H9 (cell line): ENCODE measurements at places on chromosomes 4 and X. TPM values are rescaled to one million over a fixed set of nuclear protein-coding genes. Genes with fewer than 3 reads are reported as not detected.

DNA sequence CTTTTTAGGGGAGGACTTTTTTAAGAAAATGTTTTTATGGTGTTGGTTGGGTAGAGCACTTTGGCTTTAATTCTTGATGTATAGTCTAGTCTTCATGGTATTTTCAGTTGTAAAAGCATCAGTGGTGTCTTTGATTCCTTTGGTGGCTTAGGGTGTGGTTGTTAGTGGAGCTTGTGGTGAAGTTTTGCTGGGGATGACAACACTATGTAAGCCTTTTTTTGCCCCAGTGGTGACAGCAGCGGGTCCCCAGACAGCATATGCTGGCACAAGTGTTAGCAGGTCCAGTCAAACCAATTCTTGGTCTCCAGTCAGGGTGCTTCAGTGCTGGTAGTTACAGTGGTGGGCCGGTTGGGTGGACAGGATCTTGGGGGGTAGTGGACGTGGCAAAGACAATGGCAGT, 52.0 kb downstream of the CHIC1 start:
- no peak overlapping the region for H3K4me3 ChIP-seq
- no peaks in the 10 kb centered on the region for H3K27me3 ChIP-seq
- no peak overlapping the region for H3K27ac ChIP-seq
- DNase-seq: no peak

HDX gene
- total RNA-seq: 4.0 and 5.0 TPM in 2 replicates

EMCN gene
- total RNA-seq: not detected in 2 replicates

DNA sequence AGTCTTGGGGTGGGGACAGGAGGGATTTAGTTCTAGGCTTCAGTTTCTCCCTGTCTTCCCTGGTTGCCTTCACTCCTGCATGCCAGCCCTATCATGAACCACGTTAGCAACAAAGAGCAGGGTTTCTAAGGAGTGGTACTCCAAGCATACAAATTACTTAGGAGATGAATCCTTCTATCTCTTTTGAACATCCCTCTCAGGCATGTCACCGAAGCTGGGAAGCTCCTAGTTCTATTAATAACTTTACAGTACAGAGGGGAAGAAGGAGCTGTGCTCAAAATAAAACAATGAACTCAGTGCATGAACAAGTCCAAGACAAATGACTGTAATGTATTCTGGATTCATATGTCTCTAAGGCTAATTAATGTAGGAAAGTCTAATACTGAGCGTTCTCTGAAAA, 450.6 kb upstream of the RASGEF1B start:
- no peaks in the 10 kb centered on the region for H3K36me3 ChIP-seq
- H3K27me3 ChIP-seq: no peaks in the 10 kb centered on the region; the same call in 1 of the 2 replicates
- no peak overlapping the region for H3K27ac ChIP-seq
- no peaks in the 10 kb centered on the region for H3K4me1 ChIP-seq
- DNase-seq: no peak

GRCh38 chr4:40843696-40844095, 93.9 kb downstream of the NSUN7 start:
- peaks cover 2% of the 10 kb centered on the region; the same call in 2 of the 3 replicates for H3K36me3 ChIP-seq
- DNase-seq: peak; percentile 41
- H3K27ac ChIP-seq: no peak overlapping the region
- H3K27me3 ChIP-seq: no peaks in the 10 kb centered on the region
- H3K4me1 ChIP-seq: peaks cover 5% of the 10 kb centered on the region; the same call in 1 of the 2 replicates
- no peak overlapping the region for H3K4me3 ChIP-seq

DNA sequence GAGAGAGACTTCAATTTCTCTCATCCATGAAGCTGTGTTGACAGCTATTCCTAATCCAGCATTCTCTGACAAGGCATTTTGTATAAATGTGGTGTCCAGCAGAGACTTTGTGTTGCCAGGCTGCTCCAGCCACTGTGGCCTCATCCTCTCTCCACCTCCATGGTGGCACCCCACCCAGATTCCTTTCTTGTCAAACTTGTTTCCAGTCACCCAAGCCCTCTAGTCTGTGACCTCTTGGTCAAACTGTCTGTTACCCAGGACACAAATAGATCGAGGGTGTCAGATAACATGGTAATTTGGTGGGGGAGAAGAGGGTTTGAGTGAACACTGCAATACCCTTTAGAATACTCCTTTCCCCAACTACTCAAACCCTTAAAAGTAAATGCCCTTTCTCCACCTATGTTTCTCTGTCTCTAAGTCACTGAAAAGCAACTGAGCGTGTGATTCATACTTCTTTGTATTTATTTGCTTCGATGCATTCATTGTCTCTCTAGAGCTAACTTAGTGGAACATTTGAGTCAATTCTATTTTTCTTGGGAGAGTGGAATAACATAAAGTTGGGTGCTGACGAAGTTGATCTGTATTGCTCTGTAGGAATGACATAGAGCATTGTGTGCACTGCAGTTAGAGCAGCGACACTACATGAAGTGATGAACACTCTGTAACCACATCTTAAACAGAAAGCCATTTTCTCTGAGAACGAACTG, 13.7 kb downstream of the PITX2 start:
- DNase-seq: no peak
- no peak overlapping the region for H3K27ac ChIP-seq
- peaks cover 47% of the 10 kb centered on the region for H3K27me3 ChIP-seq

GRCh38 chr4:187480146-187481145, 515.1 kb upstream of the ZFP42 start:
- DNase-seq: no peak
- H3K27ac ChIP-seq: no peak overlapping the region
- no peaks in the 10 kb centered on the region for H3K36me3 ChIP-seq
- no peaks in the 10 kb centered on the region for H3K4me1 ChIP-seq
- H3K27me3 ChIP-seq: no peaks in the 10 kb centered on the region
- no peak overlapping the region for H3K4me3 ChIP-seq

OPN1MW3 gene
- not detected in 2 replicates for total RNA-seq

DNA sequence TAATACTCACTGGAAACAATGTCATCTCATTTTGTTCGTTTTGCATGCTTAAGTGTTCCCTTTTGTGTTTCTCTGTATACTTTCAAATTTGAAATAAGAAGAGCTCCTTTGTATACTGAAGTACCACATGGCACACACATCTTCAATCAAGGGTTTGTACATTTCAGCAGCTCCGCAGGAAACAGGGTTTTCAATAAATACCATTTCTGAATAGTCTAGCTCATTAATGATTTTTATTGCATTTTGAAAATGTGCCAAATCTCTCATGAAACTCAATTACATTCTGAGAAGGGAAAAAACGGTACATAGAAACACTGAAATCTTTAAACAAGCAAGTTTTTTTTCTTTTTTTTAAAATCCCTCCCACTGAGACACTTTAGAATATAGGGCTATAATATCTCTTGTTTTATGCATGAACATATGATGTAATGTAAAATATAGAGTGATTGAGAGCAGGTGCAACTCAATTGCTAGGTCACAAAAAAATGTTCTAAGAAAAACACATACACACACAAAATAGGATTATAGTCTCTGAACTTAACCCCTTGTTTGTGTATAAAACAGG, 914.2 kb upstream of the PCDH7 start:
- H3K27ac ChIP-seq: no peak overlapping the region
- H3K4me3 ChIP-seq: no peak overlapping the region
- H3K36me3 ChIP-seq: peaks cover 20% of the 10 kb centered on the region
- H3K4me1 ChIP-seq: no peaks in the 10 kb centered on the region
- DNase-seq: no peak

DNA sequence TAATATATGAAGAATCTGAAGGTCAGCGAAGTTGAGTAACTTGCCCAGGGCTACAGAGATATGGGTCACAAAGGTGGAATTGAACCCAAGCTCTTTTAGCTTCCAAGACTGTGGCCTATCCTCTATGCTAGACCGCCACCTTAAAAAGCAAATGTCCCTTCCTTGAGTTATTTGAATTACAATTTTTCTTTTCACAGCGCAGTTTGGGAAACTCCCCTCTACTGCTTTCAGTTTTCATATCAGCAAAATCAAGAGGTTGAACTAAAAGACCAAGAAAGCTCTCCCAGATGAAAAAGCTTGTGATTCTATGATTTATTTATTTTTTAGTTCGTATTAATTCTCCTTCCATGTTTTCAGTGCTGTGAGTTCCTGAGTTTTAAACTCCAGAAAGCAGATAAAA, 174.5 kb upstream of the C1QTNF7 start:
- DNase-seq: no peak
- no peak overlapping the region for H3K27ac ChIP-seq
- no peaks in the 10 kb centered on the region for H3K36me3 ChIP-seq

DNA sequence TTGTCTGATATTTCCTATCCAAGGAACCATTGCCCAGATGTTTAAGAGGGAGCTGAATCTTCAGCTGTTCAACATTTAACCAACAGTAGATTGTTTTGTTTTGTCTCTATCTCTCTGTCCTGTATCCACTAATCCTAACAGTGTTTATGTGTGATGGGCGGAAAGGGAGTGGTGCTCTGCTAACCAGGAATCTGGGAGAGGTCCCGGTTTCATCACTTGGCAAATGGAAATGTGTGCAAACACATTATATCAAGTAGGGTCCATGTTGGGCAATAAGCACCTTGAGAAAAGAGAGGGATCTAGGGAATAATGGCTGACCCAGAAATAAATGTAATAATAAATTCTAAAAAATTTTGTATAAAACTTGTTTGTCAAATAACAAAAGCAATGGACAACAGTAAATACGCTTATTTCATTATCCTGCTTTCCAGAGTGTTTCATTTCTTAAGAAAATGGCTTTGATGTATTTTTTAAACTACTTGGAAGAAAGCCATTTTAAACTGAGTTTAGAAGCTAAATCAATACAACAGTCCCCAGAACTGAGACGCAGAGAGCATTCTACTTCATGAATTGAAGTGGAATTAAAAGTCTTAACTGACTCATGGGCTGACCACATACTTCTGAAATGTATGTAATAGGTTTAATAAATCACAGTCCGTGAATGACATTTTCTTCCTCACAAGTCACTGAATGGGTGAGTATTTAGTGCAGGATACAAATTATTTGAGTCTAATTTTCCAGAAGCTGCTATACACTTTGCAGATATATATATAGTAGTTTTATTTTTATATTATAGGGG, 55.8 kb downstream of the EMCN start:
- H3K27me3 ChIP-seq: no peaks in the 10 kb centered on the region
- no peaks in the 10 kb centered on the region for H3K4me1 ChIP-seq
- H3K4me3 ChIP-seq: no peak overlapping the region
- H3K36me3 ChIP-seq: no peaks in the 10 kb centered on the region; the same call in 2 of the 3 replicates

AFF1 gene
- 68.9 and 74.5 TPM in 2 replicates for total RNA-seq

GIMD1 gene
- total RNA-seq: not detected in 2 replicates

- H3K27me3 ChIP-seq: no peaks in the 10 kb centered on the region; the same call in 1 of the 2 replicates
- peaks cover 19% of the 10 kb centered on the region for H3K36me3 ChIP-seq
- H3K4me1 ChIP-seq: peaks cover 12% of the 10 kb centered on the region; the same call in 1 of the 2 replicates
These were observed 59.4 kb downstream of the TSC22D3 start for GRCh38 chrX:107716118-107716684.

DNA sequence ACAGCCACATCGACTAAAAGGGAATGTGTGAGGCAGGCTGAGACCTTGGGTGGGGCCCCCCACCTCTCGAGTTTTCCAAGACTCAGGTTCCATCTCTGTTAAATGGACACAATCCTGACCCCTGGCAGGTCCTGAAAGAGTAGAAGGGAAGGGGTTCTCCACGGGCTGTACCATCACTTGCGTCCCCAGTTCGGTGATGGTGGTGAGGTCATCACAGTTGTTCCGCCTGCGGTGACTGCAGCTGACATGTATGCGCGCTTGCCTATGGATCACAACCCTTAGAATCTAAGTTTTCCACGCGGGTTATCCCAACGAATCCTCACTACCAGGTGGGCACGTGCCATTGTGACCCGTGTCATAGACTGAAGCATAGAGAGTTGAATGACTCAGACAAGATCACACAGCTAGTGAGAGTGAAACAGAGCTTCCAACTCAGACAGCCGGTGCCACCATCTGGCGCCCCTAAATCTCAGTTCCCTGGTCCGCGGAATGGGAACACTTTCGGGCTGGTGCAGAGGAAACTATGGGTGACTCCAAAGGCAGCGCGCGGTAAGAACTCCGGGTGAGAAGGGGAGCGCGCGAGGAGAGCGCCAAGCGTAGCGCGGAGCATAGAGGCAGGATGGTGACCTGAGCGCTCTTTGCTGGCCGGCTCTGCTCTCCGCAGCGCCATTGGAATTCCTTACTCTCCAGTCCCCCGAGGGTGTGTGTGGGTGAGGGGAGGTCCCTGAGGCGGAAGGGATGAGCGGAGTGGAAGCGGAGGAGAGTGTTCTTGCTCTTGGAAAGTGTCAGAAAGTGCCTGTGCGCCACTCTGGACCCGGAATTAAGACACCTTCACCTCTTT, 10.5 kb downstream of the MSX1 start:
- peaks cover 99% of the 10 kb centered on the region for H3K27me3 ChIP-seq
- no peak overlapping the region for H3K27ac ChIP-seq
- no peaks in the 10 kb centered on the region for H3K4me1 ChIP-seq
- H3K36me3 ChIP-seq: no peaks in the 10 kb centered on the region

- no peaks in the 10 kb centered on the region for H3K27me3 ChIP-seq
- H3K27ac ChIP-seq: no peak overlapping the region
- no peak for DNase-seq
- H3K36me3 ChIP-seq: no peaks in the 10 kb centered on the region
- H3K4me3 ChIP-seq: no peak overlapping the region
- H3K4me1 ChIP-seq: no peaks in the 10 kb centered on the region
These were observed 5.2 kb upstream of the SLC2A9 start for GRCh38 chr4:10026485-10026884.

MAGED2 gene
- 146 and 148 TPM in 2 replicates for total RNA-seq

CYBB gene
- total RNA-seq: 0.04 and 0.07 TPM in 2 replicates

- no peaks in the 10 kb centered on the region for H3K4me1 ChIP-seq
- H3K27ac ChIP-seq: no peak overlapping the region
- no peak for DNase-seq
These were observed 26.5 kb downstream of the BOD1L1 start for GRCh38 chr4:13601048-13601447.

DNA sequence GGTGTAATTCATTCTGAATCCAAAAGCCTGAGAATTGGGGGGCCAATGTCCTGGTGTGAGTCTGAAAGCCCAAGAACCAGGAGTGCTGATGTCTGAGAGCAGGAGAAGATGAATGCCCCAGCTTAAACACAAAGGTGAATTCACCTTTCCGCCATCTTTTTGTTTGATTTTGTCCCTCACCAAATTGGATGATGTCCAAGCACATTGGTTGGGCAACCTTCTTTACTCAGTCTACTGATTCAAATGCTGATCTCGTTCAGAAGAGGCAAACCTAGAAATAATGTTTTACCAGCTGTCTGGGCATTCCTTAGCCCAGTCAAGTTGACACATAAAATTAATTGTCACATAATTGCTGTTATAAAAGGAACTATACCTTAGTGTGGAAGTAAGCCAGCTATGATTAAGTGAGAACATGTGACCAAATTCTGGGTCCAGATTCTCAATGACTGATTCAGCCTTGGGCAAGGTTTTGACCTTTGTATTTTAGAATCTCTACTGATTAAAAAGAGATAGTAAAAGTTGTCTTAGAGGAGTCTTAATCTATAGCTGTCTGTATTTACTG, 34.5 kb upstream of the SLC4A4 start:
- peaks cover 8% of the 10 kb centered on the region; the same call in 1 of the 2 replicates for H3K4me1 ChIP-seq
- no peaks in the 10 kb centered on the region for H3K36me3 ChIP-seq
- no peaks in the 10 kb centered on the region for H3K27me3 ChIP-seq

GRCh38 chrX:136353526-136354093, 52.8 kb downstream of the ADGRG4 start:
- H3K4me1 ChIP-seq: no peaks in the 10 kb centered on the region
- no peak overlapping the region for H3K4me3 ChIP-seq
- DNase-seq: no peak
- H3K27ac ChIP-seq: no peak overlapping the region
- H3K36me3 ChIP-seq: no peaks in the 10 kb centered on the region

SLC16A2 gene
- total RNA-seq: 16.5 and 17.1 TPM in 2 replicates
